ENCODE measurements at places on chromosomes 4 and X.

DNA sequence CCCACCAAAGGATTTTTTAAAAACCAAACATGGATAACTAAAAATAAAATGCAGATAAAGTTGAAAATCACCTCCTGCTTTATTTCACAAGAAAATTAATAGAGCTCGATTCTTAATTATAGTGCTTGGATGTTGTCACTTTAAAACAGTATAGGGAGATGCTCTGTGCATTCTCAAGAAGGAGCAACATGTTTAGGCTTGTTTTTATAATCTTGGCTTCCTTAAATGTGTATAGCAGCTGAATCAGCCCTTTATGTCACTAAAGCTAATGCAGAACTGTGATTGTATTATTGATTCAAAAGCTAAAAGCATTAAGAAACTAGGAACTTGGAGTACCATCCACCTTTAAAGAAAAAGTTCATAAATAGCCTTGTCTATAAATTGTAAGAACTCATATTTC is 12.9 kb downstream of the UTP3 start:
- no peak for DNase-seq

GRCh38 chr4:92776080-92776479 is 472.3 kb downstream of the GRID2 start:
- DNase-seq, result no peak

DNA sequence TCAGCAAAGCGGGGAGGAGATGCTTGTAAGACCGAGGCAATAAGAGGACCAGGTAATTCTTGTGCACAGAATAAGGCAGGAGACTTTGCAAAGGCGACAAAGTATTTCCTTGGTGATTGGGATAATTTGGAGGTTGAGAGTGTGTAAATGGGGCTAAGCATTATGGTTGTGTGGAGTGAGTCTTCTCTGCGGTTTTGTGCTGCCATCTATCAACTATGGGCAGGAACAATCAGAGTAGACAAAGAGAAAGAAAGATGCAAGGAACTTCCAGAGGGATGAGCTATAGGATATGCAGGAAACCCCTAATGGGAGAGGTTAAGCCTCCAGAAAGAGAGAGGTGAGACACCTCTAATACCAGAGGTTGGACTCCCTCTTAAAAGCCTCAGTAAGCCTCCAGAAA is 339.8 kb downstream of the PAPSS1 start:
- no peak for DNase-seq

- no peak for DNase-seq
Measured at GRCh38 chr4:86098691-86099090, 261.2 kb downstream of the MAPK10 start.

GRCh38 chr4:8050555-8051206 is 107.9 kb downstream of the ABLIM2 start:
- no peak for DNase-seq

GRCh38 chrX:33132569-33132968 is 78.8 kb downstream of the DMD start:
- no peak for DNase-seq

GRCh38 chrX:128543114-128543513 is 490.9 kb upstream of the ACTRT1 start:
- no peak for DNase-seq

- DNase-seq, result no peak
Measured at GRCh38 chr4:86013621-86014020, 346.2 kb downstream of the MAPK10 start.

DNA sequence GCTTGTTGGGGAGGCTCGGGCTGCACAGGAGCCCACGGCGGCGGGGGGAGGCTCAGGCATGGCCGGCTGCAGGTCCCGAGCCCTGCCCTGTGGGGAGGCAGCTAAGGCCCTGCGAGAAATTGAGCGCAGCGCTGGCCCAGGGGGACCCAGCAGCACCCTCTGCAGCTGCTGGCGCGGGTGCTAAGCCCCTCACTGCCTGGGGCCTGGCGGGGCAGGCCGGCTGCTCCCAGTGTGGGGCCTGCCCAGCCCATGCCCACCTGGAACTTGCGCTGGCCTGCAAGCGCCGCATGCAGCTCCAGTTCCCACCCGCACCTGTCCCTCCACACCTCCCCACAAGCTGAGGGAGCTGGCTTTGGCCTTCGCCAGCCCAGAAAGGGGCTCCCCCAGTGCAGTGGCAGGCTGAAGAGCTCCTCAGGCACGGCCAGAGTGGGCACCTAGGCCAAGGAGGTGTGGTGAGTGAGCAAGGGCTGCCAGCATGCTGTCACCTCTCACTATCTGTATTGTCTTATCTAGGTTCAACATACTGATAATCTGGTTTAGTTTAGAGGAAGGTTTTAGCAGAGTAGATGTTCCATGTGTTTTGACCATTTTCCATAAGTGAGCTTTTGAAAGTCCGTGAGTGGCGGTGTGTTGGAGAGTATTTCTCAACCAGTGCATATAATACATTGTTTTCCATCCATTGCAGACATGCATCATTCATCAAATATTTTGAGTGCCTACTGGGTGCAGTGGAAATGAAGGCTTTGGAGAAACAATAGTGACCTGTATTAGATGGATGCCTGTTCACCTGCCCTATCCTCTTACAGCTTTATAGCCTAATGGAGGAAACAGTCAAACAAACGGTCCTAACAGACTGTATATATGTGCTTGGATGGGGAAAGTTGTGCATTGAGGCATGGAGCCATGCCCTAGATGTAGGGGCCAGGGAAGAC is 13.1 kb downstream of the PI4K2B start:
- DNase-seq, result no peak

DNA sequence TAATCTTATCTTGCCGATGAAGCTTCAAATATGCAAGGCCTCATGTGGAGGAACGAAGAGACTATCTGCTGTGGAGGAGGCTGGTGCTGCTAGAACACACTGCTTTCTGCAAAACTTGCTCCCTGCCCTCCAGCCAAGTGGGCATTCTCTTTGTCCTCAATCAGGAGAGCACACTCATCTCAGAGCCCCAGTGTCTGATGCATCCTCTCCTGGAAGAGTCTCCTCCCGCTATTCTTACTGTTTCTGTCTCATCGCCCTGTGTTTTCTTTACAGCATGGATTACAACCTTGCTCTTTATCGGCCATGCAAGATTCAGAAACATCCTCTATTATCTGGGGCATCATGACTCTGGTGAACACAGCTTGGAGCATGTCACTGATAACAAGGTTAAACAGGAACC is 68.2 kb upstream of the MTNR1A start:
- no peak for DNase-seq

GRCh38 chr4:40536032-40536431 is 93.6 kb downstream of the RBM47 start:
- no peak for DNase-seq

- DNase-seq, result no peak
Measured at GRCh38 chr4:88230461-88230891, 53.9 kb downstream of the PPM1K start.

GRCh38 chr4:79823148-79823763 is 249.8 kb downstream of the ANTXR2 start:
- no peak for DNase-seq

GRCh38 chrX:68719181-68719903 is 71.9 kb downstream of the STARD8 start:
- DNase-seq, result no peak

DNA sequence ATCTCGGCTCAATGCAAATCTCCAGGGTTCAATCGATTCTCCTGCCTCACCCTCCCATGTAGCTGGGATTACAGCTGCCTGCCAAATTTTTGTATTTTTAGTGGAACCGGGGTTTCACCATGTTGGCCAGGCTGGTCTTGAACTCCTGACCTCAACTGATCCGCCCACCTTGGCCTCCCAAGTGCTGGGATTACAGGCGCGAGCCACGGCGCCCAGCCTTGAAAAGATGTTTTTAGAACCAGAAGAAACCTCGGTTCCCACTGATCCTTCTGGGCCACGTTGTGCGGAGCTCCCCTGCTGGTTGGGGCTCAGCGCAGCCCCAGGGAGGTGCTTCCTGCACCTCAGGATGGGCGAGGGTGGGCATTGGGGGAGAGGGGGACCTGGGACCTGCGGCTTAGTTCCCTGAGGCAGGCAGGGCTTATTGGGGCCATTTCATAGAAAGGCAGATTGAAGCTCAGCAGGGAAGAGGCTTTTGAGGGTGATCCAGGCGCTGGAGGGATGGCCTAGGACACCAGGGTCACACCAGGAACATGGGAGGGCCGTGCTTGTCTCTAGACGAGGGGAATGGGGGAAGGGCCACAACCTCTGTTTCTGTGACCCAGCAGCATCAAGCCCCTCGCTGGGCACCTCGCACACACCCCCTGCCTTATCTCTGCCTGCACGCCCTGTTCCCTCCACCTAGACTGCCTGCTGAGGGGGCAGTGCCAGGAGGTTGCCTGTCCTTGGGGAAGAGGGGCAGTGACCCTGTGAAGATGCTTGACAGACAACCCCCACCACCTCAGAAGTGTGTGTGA is 6.3 kb upstream of the ADD1 start:
- DNase-seq, result no peak

GRCh38 chrX:129445436-129445835 is 77.9 kb downstream of the SMARCA1 start:
- no peak for DNase-seq

DNA sequence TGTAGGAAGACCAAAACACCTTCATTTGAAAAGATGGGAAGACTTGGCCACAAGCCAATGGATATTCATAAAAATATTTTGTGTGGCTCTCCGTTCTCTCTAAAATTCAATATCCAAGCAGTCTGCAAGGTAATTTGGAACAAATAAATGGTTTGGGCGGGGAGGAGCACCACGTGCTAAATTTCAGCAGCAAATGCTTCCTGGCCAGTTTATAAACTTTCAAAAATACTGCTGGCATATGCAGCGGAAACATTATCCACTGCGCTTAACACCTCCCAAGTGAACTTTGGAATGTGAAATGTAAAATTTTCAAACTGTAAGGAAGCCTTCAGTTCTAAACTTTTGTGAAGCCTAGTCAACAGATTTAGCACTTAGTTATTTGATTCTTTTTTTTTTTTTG is 191.0 kb downstream of the NSUN7 start:
- DNase-seq, result no peak

DNA sequence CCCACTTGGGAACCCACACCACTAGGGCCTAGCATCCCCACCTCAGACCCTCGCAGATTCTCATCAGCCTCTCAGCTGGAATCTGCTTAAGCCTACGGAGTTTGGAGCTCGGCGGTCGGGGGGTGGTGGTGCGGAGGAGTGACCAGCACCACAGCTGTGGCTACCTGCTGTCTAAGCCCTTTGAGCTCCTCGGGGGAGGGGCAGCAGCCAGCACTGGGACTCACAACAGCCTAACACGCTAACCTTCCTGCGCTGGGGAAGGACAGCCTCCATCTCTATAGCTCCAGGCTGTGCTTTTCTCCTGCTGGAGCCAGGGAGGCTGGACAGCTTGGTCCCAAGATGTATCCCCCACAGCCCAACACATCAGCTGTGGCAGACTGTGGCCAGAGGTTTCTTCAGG is 281.5 kb downstream of the USP46 start:
- DNase-seq, result no peak
